ENCODE measurements at places on chromosomes 6 and 20.

GRCh38 chr6:152078804-152079203, 271.3 kb downstream of the ESR1 start:
- DNase-seq: no peak

DNA sequence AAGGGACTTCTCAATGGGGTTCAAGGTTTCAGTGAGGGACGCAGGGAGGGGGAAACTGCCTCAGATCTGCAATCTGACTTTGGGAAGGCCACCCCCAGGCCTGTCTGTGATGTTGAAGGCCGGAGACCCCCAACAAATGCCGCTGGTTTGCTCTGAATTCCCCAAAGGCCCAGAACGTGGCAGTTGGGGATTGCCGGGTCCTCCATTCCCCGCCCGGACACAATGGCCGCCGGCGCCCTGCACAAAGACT, 326 bp upstream of the BCL2L1 start:
- no peak for DNase-seq

GRCh38 chr6:33419580-33420490, at the start of gene SYNGAP1:
SYNGAP1 (plus strand) TSS chr6:33420065; CDS start chr6:33420265, 200 bp downstream.
- peak; percentile 79 for DNase-seq

DNA sequence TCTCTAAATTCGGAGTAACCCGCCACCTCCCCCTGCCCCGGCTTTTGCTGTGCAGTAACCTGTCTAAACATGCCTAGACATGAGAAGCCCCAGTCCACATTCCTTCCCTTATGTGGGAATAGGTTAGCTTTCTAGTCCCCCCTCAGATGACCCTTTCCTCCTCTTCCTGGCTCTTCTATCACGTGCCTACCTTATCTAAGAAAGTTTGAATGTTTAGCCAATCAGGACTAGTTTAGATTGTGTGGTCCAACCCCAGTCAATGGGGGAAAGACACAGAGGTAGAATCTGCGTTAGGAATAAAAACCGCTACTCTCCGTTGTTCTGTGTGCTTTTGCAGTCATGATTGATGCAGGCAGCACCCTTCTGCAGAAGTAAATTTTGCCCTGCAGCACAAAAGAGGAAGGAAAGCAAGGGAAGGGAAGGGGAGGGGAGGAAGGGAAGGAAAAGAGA, 69.0 kb upstream of the CD93 start:
- no peak for DNase-seq

- no peak for DNase-seq
Observed at GRCh38 chr20:38874460-38875174, 51.6 kb upstream of the FAM83D start.

DNA sequence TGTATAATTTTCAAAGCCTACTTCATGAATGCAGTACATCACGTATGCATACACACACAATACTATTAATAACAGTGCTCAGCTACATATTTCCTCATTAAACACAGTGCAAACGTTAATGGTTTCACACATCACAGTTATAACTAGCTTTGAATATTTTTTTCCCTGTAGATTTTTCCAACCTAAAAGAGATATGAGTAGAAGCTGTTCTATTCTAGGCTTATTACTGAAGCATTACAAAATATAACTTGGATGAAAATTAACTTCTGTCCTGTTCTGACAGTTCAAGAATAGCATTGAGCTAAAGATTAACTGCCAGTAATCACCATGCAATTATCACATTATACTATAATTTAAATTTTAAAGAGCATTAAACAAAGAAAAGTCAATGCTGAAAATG, 6.2 kb downstream of the LMBRD1 start:
- DNase-seq: no peak

DNA sequence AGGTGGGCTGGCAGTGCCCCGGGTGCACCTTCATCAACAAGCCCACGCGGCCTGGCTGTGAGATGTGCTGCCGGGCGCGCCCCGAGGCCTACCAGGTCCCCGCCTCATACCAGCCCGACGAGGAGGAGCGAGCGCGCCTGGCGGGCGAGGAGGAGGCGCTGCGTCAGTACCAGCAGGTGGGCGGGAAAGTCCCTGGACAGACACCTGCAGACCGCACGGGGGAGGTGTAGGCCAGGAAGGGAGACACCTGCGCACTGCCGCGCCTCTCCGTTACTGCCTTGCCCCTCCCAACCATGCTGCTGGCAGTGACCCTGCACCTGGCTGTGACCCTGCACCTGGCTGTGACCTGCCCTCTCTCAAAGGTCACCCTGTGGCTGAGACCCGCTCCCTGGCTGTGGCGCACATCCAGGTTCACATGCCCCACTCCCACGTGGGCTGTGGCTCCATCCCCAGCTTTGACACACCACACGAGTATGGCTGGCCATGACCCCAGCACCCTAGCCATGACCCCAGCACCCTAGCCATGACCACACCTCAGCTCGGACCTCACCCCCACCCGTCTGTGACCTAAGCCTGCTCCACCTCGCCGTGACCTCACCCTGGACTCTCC, 11.6 kb downstream of the RBCK1 start:
- DNase-seq: no peak

DNA sequence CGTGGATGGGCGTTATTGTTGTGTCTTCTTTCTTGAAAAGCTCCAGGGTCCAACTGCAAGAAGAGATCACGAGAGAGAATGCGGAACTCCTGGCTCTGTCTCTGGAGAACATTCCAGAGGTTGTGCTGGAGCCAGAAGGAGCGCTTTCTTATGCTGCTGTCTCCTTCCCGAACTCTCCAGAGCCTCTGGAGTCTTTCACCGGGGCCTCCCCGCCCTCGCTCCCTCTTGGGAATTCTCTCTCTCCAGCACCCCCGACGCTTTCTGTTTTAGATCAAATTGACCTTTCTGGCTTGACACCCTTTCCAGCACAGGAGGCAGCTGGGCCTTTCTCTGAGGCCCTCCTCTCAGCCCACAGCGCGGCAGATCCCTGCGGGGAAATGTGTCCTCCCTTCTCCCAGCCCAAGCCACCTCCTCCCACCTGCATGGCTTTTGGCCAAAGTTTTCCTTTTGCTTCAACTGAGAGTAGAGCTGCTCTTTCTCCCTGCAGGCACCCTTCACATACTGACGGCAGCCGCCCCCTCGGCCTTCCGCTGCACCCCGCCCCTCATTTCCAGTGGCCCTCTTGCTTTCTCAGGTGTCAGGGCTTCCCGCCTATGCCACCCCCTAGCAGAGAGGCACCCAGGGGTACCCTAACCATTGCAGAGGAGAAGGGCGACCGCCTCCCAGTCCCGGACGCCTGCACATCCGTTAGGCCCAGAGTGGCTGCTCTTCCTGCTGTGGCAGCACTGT, 6.6 kb upstream of the CCR6 start:
- peak; percentile 3 for DNase-seq

DNA sequence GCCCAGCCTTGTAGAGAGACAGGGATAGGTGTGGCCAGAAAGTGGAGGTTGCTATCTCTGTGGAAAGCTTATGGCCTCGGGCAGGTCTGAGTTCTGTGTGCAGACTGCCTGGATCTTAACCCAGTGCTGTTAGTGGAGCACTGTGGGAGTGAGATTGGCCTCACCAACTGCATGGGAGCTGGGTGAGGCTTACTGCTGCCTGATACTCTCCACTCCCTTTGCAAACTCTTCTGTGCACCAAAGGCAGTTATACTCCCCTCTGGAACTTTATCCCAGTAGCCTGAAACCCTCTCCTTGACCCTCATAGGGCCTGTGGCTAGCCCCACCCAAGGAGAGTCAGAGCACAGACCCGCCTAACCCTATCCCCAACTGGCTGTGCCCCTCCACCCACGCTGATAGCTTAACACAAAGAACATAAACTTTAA, 41.4 kb upstream of the PKIB start:
- DNase-seq: no peak

DNA sequence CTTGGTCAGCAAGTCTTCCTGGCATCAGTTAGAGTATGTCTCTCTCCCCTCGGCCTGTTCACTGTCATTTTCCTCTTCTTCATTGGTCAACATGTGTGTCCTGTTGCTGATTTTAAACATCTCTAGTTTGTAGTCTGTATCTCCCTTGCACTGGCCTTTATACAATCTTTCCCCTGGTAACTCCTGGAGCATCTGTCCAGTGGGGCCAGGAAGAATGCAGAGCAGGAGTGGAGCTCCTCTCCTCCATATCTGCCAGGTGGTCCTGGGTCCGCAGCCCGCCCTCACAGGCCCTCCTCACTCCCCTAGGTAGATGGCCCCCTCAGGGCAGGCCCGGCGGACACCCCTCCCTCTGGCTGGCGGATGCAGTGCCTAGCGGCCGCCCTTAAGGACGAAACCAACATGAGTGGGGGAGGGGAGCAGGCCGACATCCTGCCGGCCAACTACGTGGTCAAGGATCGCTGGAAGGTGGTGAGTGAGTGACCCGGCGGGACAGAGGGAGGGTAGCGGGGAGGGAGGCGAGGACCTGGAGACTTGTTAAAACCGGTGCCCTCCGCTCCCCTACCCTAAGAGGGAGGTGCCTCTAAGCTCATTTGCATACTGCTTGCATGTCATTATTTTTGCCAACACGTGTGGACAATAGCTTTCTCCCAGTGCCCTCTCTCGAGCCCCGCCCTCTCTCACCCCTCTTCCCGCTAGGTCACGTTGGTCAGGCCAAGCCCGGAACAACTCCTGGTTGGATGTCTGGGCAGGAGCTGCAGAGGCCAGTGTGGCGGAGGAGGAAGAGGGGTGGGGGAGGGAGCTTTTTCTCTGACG, 3.2 kb downstream of the TTBK1 start:
- no peak for DNase-seq
